ENCODE measurements at places on chromosomes 2 and 18. TPM values are rescaled to one million over a fixed set of nuclear protein-coding genes. Genes with fewer than 3 reads are reported as not detected.

Gene DSC3
- 2.6 TPM for total RNA-seq

Gene ARHGEF4
- 8.9 TPM for total RNA-seq

Gene MRPL30
- total RNA-seq, result 37.9 TPM

Gene SLC8A1
- total RNA-seq, result 6.9 TPM

Gene COPS9
- 189 TPM for total RNA-seq

Gene ACMSD
- total RNA-seq, result not detected

Gene TANC1
- 17.0 TPM for total RNA-seq

Gene LRRTM4
- total RNA-seq, result not detected

Gene GDF7
- total RNA-seq, result 0.04 TPM

Gene CCDC150
- 9.7 TPM for total RNA-seq

Gene MEIS1
- 19.6 TPM for total RNA-seq

Gene ZBTB14
- total RNA-seq, result 4.8 TPM

Gene CREG2
- not detected for total RNA-seq

Gene CRYGD
- not detected for total RNA-seq

Gene GKN2
- total RNA-seq, result not detected

Gene RTP5
- not detected for total RNA-seq

Gene EGR4
- 0.05 TPM for total RNA-seq

Gene SNRNP200
- total RNA-seq, result 67.3 TPM

Gene SP140L
- total RNA-seq, result 7.1 TPM

Gene HRH4
- not detected for total RNA-seq

Gene ARHGEF33
- not detected for total RNA-seq

Gene MYCN
- 0.08 TPM for total RNA-seq

Gene NYAP2
- not detected for total RNA-seq

Gene SLC9A4
- total RNA-seq, result not detected

Gene FTCDNL1
- 1.8 TPM for total RNA-seq

Gene B3GNT7
- total RNA-seq, result 47.2 TPM

Gene CFAP221
- not detected for total RNA-seq
